Pulmonary artery endothelial cell (primary cell): ENCODE measurements at places on chromosomes 7 and 10.

DNA sequence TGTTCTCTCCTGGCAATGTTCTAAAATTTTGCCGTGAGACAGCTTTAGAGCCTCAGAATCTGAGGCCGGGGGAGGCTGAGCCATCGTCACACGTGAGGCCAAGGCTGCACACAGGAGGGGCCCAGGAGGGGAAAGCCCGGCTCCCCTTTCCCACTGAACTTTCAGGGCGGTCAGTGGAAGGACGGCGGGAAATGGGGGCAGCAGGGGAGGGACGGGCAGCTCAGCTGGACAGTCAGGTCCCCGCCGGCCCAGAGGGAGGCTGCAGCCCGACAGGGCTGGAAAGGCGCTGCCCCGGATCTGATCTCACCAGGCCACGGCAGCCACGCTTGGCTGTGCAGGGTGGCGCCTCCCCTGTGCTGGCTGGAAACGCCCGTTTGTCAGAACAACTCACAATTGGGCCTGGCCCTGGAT is 43.3 kb upstream of the ADGRA1 start:
- DNase-seq = no peak

DNA sequence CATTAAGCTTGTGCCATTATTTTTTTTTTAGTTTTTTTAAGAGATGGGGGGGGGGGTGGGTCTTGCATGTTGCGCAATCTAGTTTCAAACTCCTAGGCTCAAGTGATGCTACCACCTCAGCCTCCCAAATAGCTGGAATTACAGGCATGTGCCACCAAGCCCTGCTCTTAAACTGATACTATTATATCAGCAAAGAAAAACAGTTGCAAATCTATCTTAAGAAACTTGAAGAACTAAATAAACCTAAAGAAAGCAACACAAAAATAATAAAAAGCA is 47.5 kb downstream of the BRAF start:
- DNase-seq = no peak

- DNase-seq = no peak
Observed at GRCh38 chr7:15845868-15846267, 159.4 kb upstream of the MEOX2 start.

DNA sequence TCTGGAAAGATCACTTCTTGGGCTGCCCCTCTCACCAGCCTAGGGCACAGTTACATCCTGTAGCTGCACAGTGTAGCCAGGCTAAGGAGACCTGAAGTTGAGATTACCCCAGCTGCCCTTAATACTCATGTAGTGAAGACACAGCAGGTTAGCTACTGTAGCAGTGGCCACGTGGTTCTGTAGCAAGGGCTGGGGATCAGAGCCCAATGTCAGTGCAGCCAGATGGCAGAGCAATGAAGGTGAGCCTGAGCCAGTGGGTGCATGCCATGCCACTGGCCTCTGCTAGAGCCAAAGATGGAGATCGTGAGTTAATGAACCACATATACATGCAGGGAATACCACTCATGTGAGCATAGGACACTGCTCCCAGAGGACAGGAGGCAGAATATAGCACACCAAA is 15.5 kb downstream of the AMPH start:
- no peak for DNase-seq

GRCh38 chr10:92993699-92994272 is 66.8 kb upstream of the CYP26C1 start:
- DNase-seq = no peak

DNA sequence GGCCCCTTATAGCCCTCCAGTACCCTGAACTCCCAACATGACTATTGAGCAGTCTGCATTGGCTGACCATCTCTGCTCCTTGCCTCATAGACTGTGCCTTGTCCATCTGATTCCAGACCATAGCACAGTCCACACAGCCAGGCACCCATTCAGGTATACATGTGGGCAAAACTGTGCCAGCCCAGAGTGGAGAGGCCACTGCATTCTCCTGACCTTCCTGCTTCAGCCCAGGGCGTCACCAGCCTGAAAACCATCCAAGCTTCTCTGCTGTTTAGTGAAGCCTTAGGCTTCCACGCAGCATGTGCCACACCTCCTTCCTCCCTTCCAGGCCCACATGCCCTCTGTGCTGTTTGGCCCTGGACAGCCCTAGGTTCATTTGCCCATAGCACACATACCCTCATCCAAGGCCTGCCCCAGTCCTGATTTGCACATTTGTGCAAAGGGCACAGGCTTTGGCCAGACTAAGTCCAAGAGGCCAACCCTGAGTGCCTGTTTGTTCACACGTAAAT is 10.5 kb downstream of the DDX56 start:
- no peak for DNase-seq

- no peak for DNase-seq
Observed at GRCh38 chr10:110311357-110311949, 6.7 kb upstream of the SMNDC1 start.

GRCh38 chr10:73810735-73811465 is 498 bp downstream of the NDST2 start:
- no peak for DNase-seq

DNA sequence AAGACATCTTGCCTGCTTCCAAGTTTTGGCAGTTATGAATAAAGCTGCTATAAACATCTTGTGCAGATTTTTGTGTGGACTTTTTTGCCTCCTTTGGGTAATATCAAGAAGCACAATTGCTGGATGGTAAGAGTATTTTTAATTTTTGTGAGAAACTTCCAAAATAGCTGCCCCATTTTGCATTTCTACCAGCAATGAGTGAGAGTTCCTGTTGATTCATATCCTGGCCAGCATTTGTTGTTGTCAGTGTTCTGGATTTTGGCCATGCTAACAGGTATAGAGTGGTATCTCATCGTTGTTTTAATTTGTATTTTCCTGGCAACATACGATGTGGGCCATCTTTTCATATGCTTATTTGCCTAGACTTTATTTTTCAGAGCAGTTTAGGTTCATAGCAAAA is 53.9 kb downstream of the BTAF1 start:
- DNase-seq = no peak

DNA sequence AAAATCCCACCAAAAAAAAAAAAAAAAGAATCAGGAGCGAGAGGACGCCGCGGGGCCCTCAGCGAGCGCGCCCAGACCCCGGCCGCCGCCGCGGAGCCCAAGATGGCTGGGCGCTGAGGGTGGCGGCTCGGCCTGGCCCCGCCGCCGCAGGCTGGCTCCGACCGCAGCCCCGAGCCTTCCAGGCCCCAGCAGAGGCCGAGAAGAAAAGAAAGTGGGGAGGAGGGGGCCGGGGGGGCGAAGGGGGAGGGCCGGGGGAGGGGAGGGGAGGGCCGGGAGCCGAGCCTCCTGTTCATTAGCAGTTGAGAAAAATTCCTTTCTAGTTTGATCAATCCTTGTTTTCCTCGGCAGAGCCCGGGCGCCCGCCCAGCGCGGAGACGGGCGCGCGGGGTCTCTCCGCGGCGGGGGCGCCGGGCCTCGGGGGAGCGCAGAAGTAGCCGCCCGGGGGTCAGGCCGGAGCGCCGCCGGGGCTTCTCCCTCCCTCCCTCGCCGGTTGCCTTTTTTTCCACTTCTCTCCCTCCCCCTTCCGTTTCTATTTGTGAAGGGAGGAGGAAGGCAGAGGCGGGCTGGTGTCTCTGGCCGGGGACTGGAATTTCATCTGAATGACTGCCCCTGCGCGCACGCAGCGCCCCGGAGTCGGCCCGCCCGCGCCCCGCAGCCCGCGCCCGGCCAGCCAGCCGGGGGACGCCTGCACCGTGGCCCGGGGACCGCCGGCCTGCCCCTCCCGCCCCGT is 778 bp upstream of the TRIM8 start:
- no peak for DNase-seq

GRCh38 chr7:91683823-91684222 is 196.7 kb downstream of the MTERF1 start:
- DNase-seq = no peak

GRCh38 chr7:7214398-7215347 is 32.3 kb downstream of the C1GALT1 start:
- no peak for DNase-seq

DNA sequence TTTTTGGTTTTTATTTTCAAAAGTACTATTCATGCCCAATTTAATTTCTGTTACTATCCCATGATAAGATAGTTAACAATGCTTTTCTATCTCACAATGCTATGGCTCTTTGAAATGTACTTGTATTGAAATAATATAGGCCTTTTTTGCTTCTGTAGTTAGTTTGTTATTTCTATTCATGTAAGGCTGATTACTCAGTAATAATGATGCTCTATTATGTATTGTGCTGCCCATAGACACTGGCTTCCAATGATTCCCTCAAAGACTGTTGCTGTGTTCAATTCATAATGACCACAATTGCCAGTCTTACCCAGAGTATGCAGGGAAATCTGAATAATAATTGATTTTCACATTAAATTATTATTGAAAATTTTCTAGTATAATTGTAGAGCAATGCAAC is 155.5 kb upstream of the POT1 start:
- DNase-seq = no peak

- no peak for DNase-seq
Observed at GRCh38 chr10:36488579-36488978, 636.8 kb upstream of the ANKRD30A start.

GRCh38 chr7:155489862-155490696 is 32.1 kb downstream of the EN2 start:
- no peak for DNase-seq

DNA sequence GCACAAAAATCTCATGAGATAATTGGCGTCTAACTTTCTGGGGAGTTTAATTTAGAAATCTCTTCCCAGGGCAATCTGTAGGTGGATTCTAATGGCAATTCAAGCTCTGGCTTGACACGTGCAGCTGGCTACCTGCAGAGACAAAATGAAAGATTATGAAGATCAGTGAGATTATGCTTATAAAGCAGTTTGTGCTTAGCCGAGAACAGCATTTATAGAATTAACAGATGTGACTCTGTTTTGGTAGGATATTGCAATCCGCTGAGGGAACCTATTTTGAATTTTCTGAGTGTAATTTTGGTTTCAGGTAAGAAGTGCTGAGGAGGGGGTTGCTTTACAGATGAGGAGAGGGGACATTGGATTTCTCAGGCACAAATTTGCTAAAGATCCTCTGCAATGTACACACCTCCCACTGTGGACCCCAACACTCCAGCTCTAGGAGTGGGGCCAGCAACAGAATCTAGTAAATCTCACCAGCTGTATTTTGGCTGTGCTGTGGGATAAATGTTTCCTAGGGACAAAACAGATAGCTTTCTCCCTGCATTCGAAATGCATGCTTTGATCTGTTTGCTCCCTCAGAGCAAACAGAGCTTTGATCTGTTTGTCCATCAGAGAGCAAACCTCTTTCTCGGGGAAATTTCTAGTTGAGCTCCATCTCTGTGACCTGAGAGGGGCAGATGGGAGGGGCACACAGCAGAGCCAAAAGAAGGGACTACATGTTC is 7.4 kb downstream of the GJD4 start:
- no peak for DNase-seq
